ENCODE measurements at places on chromosomes 5 and 9. TPM values are rescaled to one million over a fixed set of nuclear protein-coding genes. Genes with fewer than 3 reads are reported as not detected.

DNA sequence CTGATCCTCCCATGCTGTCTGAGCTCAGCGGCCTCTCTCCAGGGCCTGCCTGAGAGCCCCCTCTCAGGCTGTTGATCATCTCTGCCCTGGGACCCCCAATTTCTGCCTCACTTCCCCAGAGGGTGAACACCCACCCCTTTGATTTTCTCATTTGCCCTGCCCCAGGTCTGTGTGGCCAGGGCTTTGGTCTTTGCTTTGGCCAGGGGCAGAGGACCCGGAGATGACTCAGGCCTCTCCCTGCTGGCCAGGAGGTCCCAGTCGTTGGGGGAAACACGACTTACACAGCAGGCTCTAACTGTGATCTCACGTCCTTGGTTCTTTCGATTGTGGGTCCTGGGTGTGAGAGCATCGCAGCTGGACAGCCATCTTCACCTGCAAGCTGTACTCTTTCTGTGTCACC is 1.1 kb upstream of the ADAMTS2 start:
- H3K27me3 ChIP-seq: no peaks in the 10 kb centered on the region
- peaks cover 4% of the 10 kb centered on the region for H3K36me3 ChIP-seq
- peak; percentile 15 for DNase-seq

DNA sequence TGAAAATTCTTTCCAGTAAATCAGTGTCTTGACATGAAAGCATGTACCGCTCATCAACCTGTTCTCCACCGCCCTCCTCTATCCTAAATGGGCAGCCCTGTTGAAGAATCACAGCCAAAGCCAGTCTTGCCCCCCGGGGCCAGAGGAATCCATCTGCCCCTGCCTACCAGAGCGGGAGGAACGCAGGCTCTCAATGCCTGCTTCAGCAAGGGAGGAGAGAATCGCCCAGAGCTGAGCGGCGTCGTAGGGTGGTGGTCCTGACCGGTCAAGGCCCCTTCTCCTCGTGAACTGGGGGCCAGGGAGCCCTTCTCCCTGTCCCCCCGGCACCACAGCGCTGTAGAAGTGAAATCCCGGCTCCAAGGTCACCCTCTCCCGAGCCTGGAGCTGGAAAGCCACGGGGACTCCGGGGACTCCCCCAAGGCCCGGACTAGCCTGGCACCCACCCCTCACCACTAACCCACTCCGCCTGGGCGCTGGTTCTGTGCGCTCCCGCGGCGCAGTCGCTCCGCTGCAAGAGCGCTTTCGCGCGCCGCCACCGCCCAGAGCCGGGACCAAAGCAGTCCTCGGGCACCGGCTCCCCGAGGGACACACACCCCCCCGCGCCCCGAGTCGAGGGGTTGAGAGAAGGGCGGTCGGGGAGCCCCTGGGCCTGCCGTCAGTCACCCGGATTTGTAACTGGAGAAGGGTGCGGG is 718 bp upstream of the TMEM215 start:
- peaks cover 20% of the 10 kb centered on the region for H3K27me3 ChIP-seq
- no peak overlapping the region for H3K27ac ChIP-seq
- DNase-seq: no peak
- H3K4me1 ChIP-seq: no peaks in the 10 kb centered on the region
- H3K36me3 ChIP-seq: no peaks in the 10 kb centered on the region
- no peak overlapping the region for H3K4me3 ChIP-seq

GRCh38 chr9:27462846-27463245 is 61.2 kb upstream of the IFNK start:
- DNase-seq: no peak
- H3K27ac ChIP-seq: no peak overlapping the region
- H3K36me3 ChIP-seq: no peaks in the 10 kb centered on the region
- H3K4me3 ChIP-seq: no peak overlapping the region

- DNase-seq: no peak
- no peaks in the 10 kb centered on the region for H3K4me1 ChIP-seq
These were observed 70.7 kb upstream of the TRPC7 start for GRCh38 chr5:136435946-136436543.

- peak overlapping the region; percentile 25 for H3K4me3 ChIP-seq
- H3K36me3 ChIP-seq: no peaks in the 10 kb centered on the region
- no peaks in the 10 kb centered on the region for H3K4me1 ChIP-seq
- peaks cover 70% of the 10 kb centered on the region for H3K27me3 ChIP-seq
- DNase-seq: peak; percentile 22
These were observed 371 bp upstream of the PITX1 start for GRCh38 chr5:135034236-135034962.

GRCh38 chr5:135481387-135481786 is 29.2 kb upstream of the TIFAB start:
- H3K27ac ChIP-seq: no peak overlapping the region
- DNase-seq: no peak
- H3K27me3 ChIP-seq: no peaks in the 10 kb centered on the region
- H3K36me3 ChIP-seq: no peaks in the 10 kb centered on the region
- no peaks in the 10 kb centered on the region for H3K4me1 ChIP-seq

GRCh38 chr9:112971415-112971814 is 40.6 kb downstream of the ZNF883 start:
- H3K27ac ChIP-seq: no peak overlapping the region
- no peaks in the 10 kb centered on the region for H3K27me3 ChIP-seq
- no peak overlapping the region for H3K4me3 ChIP-seq
- no peaks in the 10 kb centered on the region for H3K36me3 ChIP-seq
- H3K4me1 ChIP-seq: no peaks in the 10 kb centered on the region

- H3K27me3 ChIP-seq: peaks cover 60% of the 10 kb centered on the region
- no peaks in the 10 kb centered on the region for H3K4me1 ChIP-seq
- no peak overlapping the region for H3K4me3 ChIP-seq
- H3K36me3 ChIP-seq: no peaks in the 10 kb centered on the region
- DNase-seq: no peak
These were observed 6.7 kb downstream of the CNTFR start for GRCh38 chr9:34582787-34583186.

- H3K36me3 ChIP-seq: no peaks in the 10 kb centered on the region
- H3K4me3 ChIP-seq: no peak overlapping the region
- no peaks in the 10 kb centered on the region for H3K4me1 ChIP-seq
- DNase-seq: peak; percentile 2
- no peak overlapping the region for H3K27ac ChIP-seq
These were observed 249.5 kb downstream of the ISL1 start for GRCh38 chr5:51632793-51633192.

DNA sequence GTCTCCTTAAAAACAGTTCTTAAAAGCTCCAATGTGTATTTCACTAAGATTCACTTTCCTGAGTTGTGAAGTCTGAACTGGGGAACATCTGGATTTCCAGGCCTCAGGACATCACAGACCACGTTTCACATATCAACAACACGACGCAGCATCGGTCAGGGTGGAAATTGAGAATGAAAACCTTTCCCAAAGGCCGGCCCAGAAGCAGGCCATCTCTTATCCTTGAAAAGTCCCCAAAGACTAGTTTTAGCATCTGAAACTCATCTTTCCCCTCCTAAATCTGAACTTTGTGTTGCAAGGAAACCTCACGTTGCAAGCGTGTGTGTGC is 96.4 kb upstream of the COL5A1 start:
- H3K4me1 ChIP-seq: peaks cover 11% of the 10 kb centered on the region
- peak; percentile 34 for DNase-seq
- H3K4me3 ChIP-seq: no peak overlapping the region
- no peaks in the 10 kb centered on the region for H3K36me3 ChIP-seq
- peak overlapping the region; percentile 74 for H3K27ac ChIP-seq
- no peaks in the 10 kb centered on the region for H3K27me3 ChIP-seq

DNA sequence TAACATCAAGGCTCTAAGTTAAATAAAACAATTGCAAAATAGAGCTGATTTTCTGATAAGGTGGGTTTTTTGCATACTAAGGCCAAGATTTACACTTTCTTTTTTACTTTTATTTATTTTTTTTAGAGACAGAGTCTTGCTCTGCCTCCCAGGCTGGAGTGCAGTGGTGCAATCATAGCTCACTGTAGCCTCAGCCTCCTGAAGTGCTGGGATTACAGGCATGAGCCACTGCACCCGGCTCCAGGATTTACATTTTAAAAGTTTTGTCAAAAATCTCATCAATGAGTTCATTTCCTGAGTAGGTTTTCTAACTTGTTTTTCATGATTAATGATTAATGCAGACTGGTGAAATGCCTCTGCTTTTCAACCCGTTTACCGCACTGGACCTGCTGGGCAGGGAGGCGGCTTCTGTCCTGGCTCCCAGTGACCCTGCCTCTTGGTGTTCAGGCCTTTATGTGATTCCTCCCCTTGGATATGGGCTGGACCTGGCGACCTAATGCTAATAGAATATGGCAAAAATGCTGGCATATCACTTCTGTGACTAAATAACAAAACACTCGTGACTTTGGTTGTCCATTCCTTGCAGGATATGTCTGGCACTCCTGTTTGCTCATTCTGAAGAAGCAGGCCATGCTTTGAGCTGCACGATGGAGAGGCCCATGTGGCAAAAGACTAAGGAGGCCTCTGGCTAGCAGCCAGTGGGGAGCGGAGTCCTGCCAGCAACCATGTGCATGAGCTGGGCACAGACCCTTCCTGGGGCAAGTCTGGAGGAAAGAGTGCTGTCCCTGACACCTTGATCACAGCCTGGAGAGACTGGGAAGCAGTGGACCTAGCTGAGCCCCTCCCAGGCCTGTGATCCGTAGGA is 72.2 kb upstream of the PTCH1 start:
- DNase-seq: peak; percentile 3
- no peaks in the 10 kb centered on the region for H3K36me3 ChIP-seq
- H3K4me3 ChIP-seq: no peak overlapping the region
- H3K4me1 ChIP-seq: no peaks in the 10 kb centered on the region
- H3K27me3 ChIP-seq: no peaks in the 10 kb centered on the region

DNA sequence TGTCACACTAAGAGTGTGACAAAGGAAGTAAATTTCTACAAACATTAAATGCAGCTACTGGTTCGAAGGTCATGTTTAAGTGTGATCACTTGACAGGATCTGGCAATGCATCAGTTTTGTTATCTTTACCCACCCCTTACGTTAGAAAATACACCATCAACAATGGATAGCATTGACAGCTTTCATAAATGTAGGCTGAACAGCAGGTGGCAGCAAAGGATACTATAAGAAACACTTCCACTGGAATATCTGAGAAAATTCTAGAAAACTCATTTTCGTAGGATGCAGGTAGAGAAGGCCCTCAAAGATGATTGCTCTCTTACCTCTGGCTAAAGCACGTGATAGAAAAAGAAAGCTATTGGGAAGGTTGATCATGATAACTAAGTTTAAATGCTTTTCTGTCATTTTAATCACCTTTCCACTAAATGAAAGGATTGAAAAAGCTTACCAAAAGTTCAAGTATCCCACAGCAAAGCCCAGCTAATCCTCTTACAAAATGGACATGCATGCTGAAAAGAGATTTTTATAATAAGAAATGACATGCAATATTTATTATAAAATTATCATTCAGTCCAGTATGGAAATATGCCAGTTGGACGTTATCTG is 292.5 kb downstream of the PARP8 start:
- no peaks in the 10 kb centered on the region for H3K36me3 ChIP-seq
- DNase-seq: peak; percentile 47
- no peaks in the 10 kb centered on the region for H3K4me1 ChIP-seq

DNA sequence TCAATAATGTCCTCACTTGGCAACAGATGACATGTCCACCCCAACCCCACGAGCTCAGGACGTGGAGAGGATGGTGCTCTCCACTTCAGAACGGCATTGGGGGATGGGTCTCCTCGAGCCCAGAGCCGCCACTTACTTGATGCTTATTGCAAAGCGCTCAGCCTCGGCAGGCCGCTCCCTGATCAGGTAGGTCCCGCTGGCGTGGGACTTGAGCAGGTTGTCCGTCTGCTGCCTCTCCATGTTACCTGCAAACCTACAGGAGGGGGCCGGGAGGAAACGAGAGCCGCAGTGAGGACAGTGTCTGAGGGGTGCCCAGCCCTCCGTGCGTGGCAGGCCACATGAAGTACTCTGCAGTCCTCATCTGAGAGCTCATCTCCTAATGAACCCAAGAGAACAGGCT is 36.6 kb upstream of the SARDH start:
- no peak for DNase-seq
- no peaks in the 10 kb centered on the region for H3K4me1 ChIP-seq
- H3K27me3 ChIP-seq: no peaks in the 10 kb centered on the region
- peaks cover 24% of the 10 kb centered on the region for H3K36me3 ChIP-seq
- H3K4me3 ChIP-seq: no peak overlapping the region
- no peak overlapping the region for H3K27ac ChIP-seq

DNA sequence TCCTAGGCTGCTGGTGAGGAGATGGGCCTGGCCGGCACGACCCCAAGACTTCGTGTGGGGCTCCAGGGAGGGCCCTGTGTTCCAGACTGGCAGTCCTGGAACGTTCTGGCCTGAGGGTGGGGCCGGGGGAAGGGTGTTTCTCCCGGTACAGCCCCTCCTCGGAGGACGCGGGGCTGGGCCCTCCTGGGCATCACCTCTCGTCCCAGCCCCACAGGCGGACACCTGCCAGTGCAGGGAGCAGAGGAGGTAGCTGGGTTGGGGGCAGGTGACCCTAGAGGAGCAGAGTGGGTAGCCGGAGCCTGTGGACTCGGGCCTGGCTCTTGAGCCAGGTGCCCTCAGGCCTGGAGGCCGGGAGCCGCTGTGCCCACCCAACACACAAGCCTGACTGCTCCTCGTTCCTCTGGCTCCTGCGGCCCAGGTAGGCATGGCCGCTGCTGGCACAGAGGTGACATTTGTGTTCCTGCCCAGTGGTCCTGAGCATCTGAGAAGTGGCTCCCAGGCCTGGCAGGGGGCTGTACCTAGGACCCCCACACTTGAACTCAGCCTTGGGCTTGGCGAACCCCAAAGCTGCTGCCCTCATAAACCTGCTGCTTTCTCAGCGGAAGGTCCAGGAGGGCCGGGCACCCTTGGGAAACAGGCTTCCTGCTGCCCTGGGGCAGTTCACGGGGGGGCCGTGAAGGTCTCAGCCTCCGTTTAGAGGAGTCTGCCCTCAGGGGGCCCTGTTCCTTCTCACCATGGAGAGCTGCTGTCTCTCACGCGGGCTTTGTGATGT is 817 bp downstream of the SLC6A19 start:
- H3K36me3 ChIP-seq: no peaks in the 10 kb centered on the region
- no peak overlapping the region for H3K4me3 ChIP-seq
- no peaks in the 10 kb centered on the region for H3K27me3 ChIP-seq
- H3K4me1 ChIP-seq: no peaks in the 10 kb centered on the region

DNA sequence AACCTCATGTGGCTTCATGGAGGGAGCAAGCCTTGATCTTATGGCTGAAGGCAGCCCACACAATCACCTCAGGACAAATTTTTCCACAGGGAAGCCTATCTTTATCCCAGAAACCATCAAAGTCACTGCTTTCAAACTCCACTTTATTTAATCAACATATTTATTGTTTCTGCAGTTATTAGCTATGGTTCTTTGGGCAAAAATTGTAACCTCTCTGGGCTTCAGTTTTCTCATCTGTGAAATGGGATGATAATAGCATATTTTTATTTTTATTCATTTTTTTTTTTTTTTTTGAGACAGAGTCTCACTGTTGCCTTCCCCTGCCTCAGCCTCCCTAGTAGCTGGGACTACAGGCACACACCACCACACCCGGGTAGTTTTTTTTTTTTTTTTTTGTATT is 2.1 kb upstream of the RPS14 start:
- H3K36me3 ChIP-seq: peaks cover 9% of the 10 kb centered on the region
- no peak overlapping the region for H3K4me3 ChIP-seq
- no peak overlapping the region for H3K27ac ChIP-seq
- no peaks in the 10 kb centered on the region for H3K27me3 ChIP-seq
- no peak for DNase-seq

The IFNK gene
- total RNA-seq: not detected

The MARCHF6 gene
- total RNA-seq: 67.9 TPM

The OCLN gene
- total RNA-seq: 2.3 TPM

The IL4 gene
- total RNA-seq: not detected

The FOCAD gene
- 145 TPM for total RNA-seq

The CATSPER3 gene
- under 0.01 TPM for total RNA-seq

The GRHPR gene
- 108 TPM for total RNA-seq

The CDH9 gene
- total RNA-seq: not detected

The LHX3 gene
- total RNA-seq: not detected

The RABEPK gene
- total RNA-seq: 37.8 TPM

The LPAR1 gene
- 222 TPM for total RNA-seq
